Activated CD4-positive, alpha-beta memory T cell treated with anti-CD3 and anti-CD28 coated beads for 36 hours (primary cell): ENCODE measurements at places on chromosomes 4 and X. TPM values are rescaled to one million over a fixed set of nuclear protein-coding genes. Genes with fewer than 3 reads are reported as not detected.
A peak's percentile ranks its signal among the peaks of the same experiment; 100 is the strongest.

DNA sequence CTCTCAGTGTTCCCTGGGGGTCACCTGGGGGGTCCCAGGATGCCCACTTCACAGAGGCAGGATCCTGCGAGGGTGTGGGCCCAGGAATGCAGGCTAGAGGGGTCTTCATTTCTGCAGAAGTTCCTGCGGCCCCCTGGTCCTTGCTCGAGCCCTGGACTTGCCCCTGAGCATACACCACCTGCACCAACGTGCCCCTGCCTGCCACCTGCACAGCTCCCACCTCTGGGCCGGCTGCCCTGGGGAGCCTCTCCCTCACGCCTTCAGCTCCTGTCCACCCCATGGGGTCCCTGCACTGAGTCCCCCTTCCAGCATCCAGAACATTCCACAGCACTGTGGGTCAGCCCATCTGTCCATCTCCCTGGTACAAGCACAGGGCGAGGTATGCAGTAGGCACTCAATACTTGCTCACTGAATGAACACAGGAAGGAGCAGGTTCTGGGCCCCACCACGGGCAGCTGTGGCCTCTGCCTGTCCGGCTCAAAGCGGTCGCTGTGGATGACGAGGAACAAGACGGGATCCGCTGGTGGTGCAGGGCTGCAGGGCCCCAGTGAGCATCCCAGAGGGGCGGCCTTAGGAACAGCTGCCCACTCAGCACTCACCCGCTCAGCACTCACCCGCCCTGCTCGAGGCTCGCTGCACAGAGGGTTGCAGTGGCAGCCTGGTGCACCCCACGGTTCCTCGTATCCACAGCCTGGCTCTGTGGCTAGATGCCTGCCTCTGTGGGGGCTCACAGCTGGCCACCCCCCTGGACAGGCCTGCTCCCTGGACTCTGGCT lies 70.5 kb upstream of the MXD4 start:
- H3K27ac ChIP-seq = no peak overlapping the region
- H3K27me3 ChIP-seq = no peaks in the 10 kb centered on the region
- H3K4me3 ChIP-seq = no peak overlapping the region

DNA sequence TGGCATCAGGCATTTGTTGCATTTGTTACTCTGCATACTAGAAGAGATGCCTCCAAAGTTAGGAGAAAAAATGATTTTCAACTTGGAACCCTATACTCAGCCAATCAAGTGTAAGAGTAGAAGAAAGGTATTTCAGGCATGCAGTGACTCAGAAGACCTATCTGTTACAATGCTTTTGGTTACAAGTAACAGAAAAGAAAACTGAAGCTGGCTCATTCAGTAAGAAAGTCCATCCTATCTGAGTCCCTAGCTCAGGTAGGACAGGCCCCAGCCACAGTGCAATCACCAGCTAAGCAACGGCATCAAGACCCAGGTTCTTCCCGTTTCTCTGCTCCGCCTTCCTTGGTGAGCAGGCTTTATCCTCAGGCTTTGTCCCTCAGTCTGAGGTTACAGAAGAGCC lies 23.3 kb downstream of the MECP2 start:
- no peak for DNase-seq
- H3K27me3 ChIP-seq = no peaks in the 10 kb centered on the region
- H3K4me1 ChIP-seq = peaks cover 57% of the 10 kb centered on the region
- H3K36me3 ChIP-seq = peaks cover 12% of the 10 kb centered on the region

- no peak overlapping the region for H3K4me3 ChIP-seq
- DNase-seq = no peak
- H3K27ac ChIP-seq = no peak overlapping the region
Observed at GRCh38 chrX:70087857-70088630, 25.8 kb downstream of the OTUD6A start.

- H3K36me3 ChIP-seq = no peaks in the 10 kb centered on the region
- H3K27ac ChIP-seq = no peak overlapping the region
- H3K27me3 ChIP-seq = no peaks in the 10 kb centered on the region
- peaks cover 8% of the 10 kb centered on the region for H3K4me1 ChIP-seq
- no peak overlapping the region for H3K4me3 ChIP-seq
Observed at GRCh38 chrX:124268099-124268498, 64.4 kb upstream of the TEX13D start.

GRCh38 chr4:33437406-33437805 lies 2717.2 kb downstream of the PCDH7 start:
- no peaks in the 10 kb centered on the region for H3K4me1 ChIP-seq
- no peak overlapping the region for H3K27ac ChIP-seq
- no peak overlapping the region for H3K4me3 ChIP-seq
- no peak for DNase-seq
- H3K36me3 ChIP-seq = no peaks in the 10 kb centered on the region

DNA sequence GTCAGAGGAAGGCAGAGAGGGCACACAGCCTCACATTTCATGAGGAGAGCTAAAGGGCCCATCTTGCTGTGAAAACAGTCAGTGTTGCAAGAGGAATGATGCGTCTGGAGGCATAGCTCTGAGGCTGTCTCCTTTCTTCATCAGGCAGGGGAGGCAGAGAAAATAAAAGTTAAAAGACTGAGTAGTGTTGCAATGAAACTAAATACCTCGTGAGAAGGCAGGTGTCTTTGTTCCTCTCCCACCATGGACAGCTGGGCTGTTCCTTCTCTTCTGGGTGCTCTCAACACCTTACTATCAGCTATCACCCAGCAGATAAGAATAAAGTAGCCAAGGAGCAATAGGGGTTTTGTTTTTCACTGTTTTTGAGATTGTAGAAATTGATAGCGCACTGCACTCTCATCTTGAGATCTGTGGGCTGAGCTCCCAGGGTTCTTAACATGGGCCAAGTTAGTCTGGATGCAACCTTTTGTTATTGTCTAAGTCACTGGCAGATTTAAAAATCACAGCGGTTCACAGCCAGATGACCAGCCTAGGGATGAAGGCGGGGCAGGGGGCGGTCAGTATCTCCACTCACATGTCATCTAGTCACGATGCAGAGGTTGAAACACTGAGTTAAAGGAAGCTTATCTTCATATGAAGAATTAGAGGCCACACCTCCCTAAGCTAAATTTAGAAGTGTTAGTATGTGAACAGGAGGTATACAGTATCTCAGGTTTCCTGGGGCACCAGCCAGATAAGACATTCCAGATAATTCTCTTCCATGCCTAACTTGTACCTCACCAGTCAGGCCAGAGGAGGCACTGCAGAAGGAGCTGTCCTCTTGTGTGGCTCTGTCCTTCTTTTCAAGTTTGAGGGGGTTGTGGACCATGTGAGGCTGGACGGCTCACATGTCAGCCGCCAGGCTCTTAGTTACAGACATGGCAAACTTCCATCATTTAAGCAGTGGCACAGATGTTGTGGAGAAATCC lies 36.9 kb downstream of the PARM1 start:
- H3K27me3 ChIP-seq = no peaks in the 10 kb centered on the region
- H3K36me3 ChIP-seq = no peaks in the 10 kb centered on the region
- no peaks in the 10 kb centered on the region for H3K4me1 ChIP-seq
- no peak for DNase-seq
- no peak overlapping the region for H3K4me3 ChIP-seq

DNA sequence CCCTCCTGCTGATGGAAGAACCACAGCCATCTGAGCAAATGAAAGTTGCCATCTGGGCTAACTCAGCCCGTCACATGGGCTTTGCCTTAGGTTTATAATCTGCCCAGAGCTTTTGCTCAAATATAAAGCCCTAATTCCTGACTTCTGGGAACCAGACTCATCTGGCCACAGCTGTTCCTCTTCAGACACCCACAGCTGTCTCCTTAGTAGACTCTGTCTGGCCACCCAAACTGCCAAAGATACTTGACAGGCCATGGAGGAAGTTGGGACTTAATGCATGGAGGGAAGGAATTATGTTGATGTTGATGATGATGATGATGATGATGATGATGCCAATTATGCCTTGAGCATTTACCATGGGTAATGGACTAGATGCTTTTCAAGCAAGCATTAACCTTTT lies 8.0 kb downstream of the LGI2 start:
- H3K4me3 ChIP-seq = no peak overlapping the region
- no peak overlapping the region for H3K27ac ChIP-seq
- H3K4me1 ChIP-seq = no peaks in the 10 kb centered on the region
- H3K36me3 ChIP-seq = no peaks in the 10 kb centered on the region

DNA sequence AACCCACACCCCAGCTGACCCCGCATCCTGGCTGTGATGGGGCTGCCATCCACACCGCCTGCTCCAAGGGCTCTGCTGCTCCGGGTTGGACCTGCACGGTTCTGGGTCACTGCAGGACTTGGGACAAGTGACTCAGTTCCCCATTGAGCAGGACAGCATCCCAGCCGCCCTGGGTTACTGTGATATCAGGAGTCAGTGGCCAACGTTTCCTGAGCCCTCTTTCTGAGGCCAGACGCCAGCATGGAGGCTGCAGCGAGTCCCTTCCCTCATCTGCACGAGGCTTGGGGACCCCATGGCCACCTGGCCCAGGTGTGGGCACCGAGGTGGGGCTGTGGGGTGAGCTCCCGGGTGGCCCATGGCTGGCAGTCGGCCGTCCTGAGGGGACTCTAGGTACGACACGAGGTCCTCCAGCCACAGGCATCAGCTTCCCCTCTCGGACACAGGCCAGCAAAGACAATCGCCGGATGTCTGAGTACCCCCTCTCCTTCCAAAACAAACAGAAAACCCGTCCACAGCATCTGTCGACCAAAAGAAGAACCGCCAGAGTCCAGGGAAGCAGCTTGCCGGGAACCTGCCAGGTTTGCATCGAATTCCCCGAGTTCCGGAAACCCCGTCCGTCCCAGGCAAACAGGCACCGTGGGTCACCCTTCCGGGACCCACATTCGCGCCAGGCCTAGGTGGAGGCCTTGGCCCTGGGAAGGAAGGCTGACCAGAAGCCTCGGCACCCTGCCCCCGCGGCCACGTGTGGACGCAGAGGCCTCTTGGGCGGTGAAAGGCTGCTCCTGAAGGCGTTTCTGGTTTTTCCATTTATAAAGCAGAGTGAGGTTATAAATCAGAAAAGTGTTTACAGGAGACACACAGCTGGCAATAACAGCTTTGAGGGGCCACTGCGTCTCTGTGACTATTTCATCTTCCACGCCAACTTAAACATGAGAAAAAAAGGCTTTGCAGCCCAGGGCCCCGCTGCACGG lies 136.0 kb downstream of the FAM53A start:
- no peak overlapping the region for H3K27ac ChIP-seq
- H3K36me3 ChIP-seq = no peaks in the 10 kb centered on the region

DNA sequence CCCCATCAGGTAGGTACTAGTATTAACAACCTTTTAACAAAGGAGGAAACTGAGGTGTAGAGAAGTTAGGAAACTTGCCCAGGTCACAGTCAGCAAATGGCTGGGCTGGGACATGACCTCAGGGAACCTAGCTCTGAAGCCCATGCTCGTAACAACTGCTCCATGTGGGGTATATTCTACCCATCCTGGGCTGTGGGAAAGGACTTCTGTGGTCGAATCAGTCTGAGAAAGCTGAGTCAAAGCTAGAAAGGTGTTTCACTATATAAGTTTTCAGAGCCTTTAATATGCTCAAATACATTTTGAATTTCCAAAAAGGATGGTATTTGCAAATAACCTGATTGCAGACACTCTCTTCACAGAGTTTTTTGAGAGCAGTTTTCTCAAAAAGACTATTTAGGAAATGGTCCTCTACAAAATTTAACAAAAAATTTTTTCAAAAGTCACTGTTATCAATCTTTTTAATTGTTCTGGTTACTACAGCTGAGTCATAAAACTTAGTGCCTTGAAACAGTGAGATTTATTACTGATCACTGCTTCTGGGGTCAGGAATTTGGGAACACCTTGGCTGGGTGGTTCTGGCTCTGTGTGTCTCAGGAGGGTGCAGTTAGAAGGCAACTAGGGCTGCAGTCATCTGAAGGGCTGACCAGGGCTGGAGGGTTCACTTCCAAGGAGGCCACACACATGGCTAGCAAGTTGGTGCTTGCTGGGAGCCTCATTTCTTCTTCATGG lies 53.6 kb downstream of the NSG1 start:
- no peaks in the 10 kb centered on the region for H3K27me3 ChIP-seq
- DNase-seq = no peak
- H3K4me3 ChIP-seq = no peak overlapping the region
- H3K4me1 ChIP-seq = peaks cover 27% of the 10 kb centered on the region
- no peak overlapping the region for H3K27ac ChIP-seq

GRCh38 chr4:41611881-41612871 lies 74.2 kb downstream of the LIMCH1 start:
- no peak for DNase-seq
- H3K27me3 ChIP-seq = no peaks in the 10 kb centered on the region
- no peak overlapping the region for H3K4me3 ChIP-seq
- H3K27ac ChIP-seq = no peak overlapping the region

- H3K36me3 ChIP-seq = no peaks in the 10 kb centered on the region
- no peak overlapping the region for H3K27ac ChIP-seq
- no peaks in the 10 kb centered on the region for H3K4me1 ChIP-seq
- no peak for DNase-seq
- H3K4me3 ChIP-seq = no peak overlapping the region
Observed at GRCh38 chrX:85213792-85214530, 29.6 kb downstream of the SATL1 start.

DNA sequence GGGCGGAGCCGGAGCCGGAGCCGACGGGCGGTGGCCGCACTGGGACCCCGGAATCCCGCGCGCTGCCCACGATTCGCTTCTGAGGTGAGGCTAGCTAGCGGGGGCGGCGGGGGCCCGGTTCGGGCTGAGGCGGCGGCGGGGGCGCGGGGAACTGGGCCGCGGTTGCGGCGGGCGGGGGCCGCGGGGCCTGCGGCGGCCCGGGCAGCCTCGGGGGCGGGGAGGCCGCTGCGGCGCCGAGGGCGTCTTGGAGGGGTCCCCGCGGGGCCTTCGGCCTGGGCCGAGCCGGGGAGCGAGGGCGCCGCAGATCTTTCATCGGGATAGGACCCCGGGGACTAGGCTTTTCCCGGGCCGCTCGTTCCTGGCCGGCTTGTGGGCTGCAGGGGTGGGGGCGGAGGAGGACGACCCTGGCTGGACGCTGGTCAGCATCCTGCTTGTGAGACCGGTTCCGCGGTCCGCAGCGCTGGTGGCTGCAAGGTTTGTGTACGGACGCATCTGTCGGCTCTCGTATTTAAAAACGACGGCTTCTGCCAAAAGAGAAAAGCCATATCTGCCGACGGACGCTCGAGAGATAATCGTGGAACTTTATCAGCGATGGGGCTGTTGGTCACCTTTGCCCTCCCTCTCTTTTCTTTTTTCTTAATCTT lies 419 bp downstream of the ADD1 start:
- H3K36me3 ChIP-seq = peaks cover 10% of the 10 kb centered on the region
- H3K4me1 ChIP-seq = peaks cover 51% of the 10 kb centered on the region
- peak overlapping the region; percentile 82 for H3K27ac ChIP-seq
- no peaks in the 10 kb centered on the region for H3K27me3 ChIP-seq

- H3K27ac ChIP-seq = no peak overlapping the region
- H3K27me3 ChIP-seq = no peaks in the 10 kb centered on the region
- H3K4me3 ChIP-seq = no peak overlapping the region
- no peaks in the 10 kb centered on the region for H3K4me1 ChIP-seq
- H3K36me3 ChIP-seq = no peaks in the 10 kb centered on the region
Observed at GRCh38 chr4:83191026-83191425, 76.5 kb upstream of the PLAC8 start.

DNA sequence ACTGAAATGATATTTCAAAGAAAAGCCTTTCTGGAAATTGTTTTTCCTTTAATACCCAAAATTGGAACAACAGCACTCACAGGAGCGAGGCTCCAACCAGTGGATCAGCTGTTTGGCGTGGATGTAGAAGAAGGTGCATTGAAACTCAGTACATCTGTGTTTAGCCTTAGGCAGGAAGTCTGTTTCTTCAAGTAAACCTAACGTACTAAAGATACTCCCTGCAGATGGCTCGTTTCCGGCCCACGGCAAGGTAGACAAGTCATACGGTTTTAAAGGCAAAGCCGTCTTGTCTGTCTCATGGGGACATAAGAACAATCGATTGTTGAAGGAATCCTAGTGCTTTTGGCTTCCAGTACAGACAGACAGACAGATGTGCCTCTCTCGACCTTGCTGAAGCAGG lies 50.0 kb upstream of the CLCN4 start:
- H3K36me3 ChIP-seq = peaks cover 1% of the 10 kb centered on the region
- peak; percentile 67 for DNase-seq
- peak overlapping the region; percentile 74 for H3K27ac ChIP-seq

MAP7D2 gene
- total RNA-seq = 0.24 TPM

CCNA2 gene
- 98.2 TPM for total RNA-seq

SUPT20HL2 gene
- not detected for total RNA-seq

RNF212 gene
- 0.87 TPM for total RNA-seq
